CD4-positive, alpha-beta T cell treated with Interleukin-12 subunit alpha and Interleukin-12 subunit beta, for 1 hour (primary cell): ENCODE measurements at places on chromosomes 1 and 21.
A peak's percentile ranks its signal among the peaks of the same experiment; 100 is the strongest.

- DNase-seq, result no peak
These were observed 17.4 kb downstream of the OBSCN start for GRCh38 chr1:228225165-228225710.

- DNase-seq, result no peak
These were observed 83.5 kb upstream of the HMCN1 start for GRCh38 chr1:185650602-185651230.

DNA sequence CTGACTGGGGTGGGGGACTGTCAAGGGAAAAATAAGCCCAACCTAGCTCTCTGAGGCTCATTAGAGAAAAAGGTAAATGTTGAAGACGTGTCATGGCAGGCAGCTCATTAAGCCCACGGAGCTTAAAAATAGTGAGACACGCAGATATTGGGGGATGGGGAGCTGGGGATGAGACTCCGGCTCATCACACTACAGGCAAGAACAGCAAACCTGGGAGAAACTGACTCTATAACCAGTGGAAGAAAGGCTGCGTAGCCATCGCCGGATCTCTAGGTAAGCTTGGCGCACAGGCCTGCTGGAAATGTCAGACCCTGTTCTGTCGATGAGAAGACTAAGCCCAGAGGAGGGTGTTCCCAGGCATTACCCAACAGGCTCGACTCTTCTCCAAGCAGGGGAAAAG lies 78.0 kb downstream of the SYT2 start:
- no peak for DNase-seq

DNA sequence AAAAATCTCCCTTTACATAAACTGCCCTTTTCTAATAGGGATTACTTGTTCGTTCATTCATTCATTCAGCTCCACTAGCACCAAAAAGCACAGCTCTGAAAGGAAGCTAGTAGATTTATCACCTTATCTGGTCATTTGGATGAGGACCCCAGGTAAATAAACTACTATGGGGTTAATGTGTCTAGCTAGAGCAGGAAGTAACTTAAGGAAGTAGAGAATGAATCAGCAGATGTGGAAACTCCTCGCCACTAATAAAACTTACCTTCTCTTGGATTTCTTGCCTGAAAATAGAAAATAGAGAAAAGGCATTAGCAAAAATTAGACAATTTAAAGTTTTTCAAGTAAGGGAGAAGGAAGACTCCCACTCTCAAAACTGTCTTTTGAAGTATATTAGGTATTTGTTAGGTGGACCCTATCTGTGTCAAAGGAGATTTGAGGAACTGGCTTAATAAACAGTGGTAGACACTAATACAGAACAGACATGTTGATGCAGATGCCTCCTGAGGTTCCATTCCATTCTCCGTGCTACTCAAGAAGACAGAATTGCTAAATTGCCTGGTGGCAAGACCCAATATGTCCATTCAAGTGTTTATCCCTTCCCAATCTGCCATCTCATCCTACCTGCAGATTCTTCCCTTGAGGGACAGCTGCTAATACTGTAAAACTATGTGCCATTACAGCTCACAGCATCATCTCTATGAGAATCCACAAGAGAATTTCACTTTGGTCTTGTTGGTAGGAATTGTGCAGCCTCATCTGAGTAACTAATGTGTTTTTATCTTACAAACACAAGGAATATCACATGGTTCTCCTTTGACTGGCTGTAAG lies 14.9 kb downstream of the SELL start:
- no peak for DNase-seq

GRCh38 chr1:115086176-115086830 lies 3.0 kb downstream of the TSPAN2 start:
- no peak for DNase-seq

DNA sequence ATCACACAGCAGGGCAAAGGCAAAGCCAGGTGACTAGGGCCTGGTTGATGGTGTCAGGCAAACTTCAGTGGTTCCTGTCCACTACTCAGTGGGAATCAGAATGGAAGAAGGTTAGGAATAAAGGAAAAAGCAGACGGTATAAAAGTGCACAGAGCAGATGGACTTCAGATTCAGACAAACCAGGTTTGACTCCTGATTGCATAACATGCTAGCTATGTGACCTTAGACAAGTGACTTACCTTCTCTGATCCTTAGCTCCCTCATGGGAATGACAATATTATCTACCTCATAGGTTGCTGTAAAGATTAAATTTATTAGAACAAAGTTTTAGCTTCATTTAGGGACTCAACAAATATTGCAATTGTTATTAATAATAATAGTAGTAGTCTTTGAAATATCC lies 4.9 kb downstream of the PAQR7 start:
- no peak for DNase-seq

GRCh38 chr1:39940253-39940652 lies 14.7 kb upstream of the MFSD2A start:
- DNase-seq, result peak; percentile 6

DNA sequence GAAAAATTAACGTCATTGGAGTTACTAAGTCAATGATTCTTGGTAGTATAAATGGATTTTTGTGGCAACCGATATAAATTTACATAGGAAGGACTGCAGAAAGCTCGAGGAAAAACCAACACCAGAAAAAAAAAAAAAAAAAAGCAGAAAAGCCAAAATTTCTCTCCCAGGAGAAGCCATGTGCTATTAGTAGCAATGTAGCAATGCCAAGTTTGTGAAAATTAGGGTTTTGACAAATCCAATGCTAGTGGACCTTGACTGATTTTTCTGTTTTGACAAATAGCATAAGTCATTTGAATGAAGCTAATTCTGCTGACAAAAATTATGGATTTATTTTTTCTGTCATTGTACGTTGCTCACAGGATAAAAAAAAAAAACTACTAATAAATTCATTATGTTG lies 1561.9 kb downstream of the MRPL39 start:
- DNase-seq, result no peak

DNA sequence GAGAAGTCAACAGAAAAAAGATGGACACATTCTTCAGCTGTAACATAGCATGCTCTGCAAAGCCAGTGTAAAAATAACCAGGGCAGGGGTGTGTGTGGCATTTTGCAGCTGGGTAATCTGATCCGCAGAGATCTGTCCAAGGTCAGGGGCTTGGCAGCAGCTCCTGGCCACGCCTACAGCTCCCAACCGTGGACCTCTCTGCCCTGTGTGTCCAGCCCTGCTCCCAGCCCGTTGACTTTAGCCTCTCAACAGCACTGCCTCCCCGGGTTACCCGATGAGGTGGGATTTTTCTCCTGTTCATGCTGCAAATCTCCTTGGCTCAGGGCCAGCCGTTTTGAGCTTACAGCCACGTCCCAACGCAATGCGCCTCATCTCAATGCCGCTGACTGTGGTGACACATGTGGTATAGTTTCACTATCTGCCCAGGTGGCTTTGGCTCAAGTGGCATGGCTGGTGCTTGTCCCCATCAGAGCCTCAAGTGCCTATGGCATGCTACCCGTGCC lies 68.1 kb downstream of the VWA5B1 start:
- no peak for DNase-seq

GRCh38 chr1:209086486-209087192 lies 496.9 kb upstream of the CAMK1G start:
- no peak for DNase-seq

GRCh38 chr1:175356727-175357126 lies 164.2 kb upstream of the KIAA0040 start:
- no peak for DNase-seq

DNA sequence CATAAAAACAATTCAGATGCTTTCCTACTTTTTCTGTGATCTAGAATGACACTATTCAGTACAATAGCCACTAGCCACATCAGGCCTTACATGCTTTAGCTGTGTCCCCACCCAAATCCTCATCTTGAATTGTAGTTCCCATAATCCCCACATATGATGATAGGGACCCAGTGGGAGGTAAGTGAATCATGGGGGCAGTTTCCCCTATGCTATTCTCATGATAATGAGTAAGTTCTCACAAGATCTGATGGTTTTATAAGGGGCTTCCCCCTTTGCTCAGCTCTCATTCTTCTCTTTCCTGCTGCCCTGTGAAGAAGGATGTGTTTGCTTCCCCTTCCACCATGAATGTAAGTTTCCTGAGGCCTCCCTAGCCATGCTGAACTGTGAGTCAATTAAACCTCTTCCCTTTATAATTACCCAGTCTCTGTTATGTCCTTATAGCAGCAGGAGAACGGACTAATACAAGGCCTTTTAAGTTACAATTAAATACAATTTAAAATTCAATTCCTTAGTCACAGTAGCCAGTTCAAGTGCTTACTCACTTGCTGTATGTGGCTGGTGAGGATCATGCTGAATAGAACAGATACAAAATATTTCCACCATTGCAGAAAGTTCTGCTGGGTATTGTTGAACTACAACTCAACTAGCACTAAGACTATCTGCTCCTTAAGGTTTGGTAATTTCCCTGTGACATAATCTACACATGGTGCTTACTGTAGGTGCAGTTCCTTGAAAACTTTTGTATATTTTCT lies 106.7 kb downstream of the SCMH1 start:
- no peak for DNase-seq

GRCh38 chr1:203306089-203306964 lies 1.0 kb downstream of the BTG2 start:
- peak; percentile 64 for DNase-seq

- peak; percentile 6 for DNase-seq
These were observed 11.5 kb upstream of the HCRTR1 start for GRCh38 chr1:31605908-31606427.

DNA sequence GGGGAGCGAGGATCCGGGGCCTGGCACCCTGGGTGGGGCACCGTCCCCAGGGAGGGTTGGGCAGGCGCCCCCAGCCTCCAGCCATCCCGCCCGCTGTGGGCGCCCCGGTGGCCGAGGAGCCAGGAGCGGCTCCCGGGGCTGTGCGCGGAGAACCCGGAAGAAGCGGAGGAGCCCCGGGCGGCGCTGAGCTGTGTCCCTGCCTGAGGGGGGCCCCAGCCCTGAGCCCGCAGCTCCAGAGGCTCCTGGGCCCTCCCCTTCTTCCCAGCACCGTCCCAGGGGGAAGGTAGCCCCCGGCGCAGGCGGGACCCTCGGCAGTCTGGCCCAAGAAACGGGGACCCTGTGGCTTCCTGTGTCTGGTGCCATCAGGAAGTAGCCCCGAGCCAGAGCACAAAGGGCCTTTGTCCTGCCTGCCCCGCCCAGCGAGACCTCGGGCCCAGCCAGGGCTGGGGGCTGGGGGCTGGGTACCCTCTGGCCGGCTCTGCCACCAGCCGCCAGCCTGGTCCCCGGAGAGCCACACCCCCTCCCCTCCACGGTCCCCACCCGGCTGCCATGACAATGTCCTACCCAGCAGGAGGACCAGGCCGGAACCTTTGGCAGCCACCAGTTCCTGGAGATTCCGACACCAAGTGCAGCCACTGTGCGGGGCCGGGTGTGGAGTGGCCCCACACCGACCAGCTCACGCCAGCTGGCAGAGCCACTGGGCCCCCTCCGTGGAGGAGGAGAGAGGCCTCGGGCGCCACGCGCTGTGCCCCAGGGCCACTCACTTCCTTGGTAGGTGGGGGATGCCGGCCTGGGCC lies 15.6 kb upstream of the TTLL10 start:
- DNase-seq, result peak; percentile 29

DNA sequence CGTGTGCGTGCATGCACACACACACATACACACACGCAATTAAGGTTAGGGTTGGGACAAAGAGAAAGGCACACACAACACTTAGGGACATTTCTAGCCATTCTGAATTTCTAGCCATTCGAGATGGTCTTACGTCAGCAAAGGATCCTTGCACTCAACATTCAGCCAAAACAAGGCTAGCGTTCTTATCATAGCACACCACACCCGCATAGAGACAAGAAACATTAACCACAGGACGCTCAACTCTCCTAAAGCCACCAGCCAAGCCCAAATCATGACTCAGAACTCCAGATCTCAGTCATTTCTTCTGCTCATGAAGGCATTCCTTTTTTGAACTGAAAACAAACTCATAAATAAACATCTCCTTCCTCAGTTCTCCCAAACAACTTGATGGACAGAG lies 106.8 kb downstream of the LMO4 start:
- DNase-seq, result no peak

GRCh38 chr1:230381049-230381467 lies 45.1 kb downstream of the PGBD5 start:
- DNase-seq, result no peak

DNA sequence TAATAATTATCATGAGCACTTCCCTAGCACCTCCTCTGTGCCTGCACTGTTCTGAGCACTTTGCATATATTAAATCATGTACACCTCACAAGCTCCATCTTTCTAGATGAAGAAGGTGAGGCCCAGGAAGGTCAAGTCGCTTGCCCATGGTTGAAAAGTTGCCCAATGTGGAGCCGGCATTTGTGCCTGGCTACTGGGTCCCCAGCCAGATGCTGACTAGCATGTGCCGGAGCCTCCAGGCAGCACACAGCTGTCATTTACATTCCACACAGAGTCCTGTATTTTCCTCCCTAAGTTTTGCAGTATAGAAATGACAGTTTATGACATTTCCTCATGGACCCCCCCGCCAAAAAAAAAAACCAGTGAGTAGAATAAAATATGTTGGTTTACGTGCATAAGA lies 94.3 kb downstream of the BCAR3 start:
- no peak for DNase-seq

DNA sequence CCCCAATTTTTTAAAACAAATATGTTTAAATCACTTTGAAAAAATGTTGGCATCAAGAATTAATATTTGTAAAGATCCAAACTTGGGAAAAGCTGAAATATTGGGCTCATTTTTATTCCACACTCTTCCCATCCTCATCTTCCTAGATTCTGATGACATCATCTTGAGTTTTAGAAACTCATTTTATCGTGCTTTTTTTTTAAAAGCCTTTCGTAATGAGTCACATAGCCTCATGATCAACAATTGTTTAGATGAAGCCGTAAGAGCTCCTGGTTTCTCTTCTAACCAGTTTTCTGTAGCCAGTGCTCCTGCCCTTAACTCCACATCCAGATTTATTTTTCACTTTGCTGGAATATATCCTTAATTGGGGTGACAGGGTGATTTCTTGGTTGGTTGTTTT lies 78.6 kb downstream of the POFUT2 start:
- DNase-seq, result no peak

GRCh38 chr1:50661626-50662025 lies 238.4 kb upstream of the DMRTA2 start:
- no peak for DNase-seq

- DNase-seq, result no peak
These were observed 199.5 kb downstream of the TPR start for GRCh38 chr1:186175588-186175987.

DNA sequence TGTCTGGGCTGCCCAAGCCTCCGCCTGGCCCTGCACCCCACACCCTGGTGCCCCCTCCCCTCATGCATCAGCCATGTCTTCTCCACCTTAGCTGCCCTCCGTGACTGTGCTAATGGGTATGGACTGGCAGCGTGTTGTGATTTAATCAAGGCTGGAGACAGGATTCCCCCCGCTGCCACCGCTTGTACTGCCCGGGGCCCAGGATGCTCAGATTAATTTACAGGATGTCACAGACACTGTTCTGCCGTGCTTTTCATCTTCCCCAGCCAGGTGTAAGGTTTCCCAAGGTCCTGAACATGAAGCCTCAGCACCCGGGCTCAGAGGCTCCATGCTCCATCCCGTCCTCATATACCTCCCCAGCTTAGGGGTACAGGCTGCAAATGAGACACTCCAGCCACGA lies 66.3 kb downstream of the TAS1R2 start:
- no peak for DNase-seq

- no peak for DNase-seq
These were observed 107.3 kb upstream of the POU3F1 start for GRCh38 chr1:38153778-38154470.
